Suprapubic skin (tissue), 4 donors: ENCODE measurements at places on chromosomes 6 and 20. TPM values are rescaled to one million over a fixed set of nuclear protein-coding genes. Genes with fewer than 3 reads are reported as not detected.

Gene SPATS1
- not detected for total RNA-seq

Gene GINM1
- 24.9 TPM for total RNA-seq

GRCh38 chr6:133085896-133086295, 155.3 kb upstream of the EYA4 start:
- DNase-seq, result no peak

DNA sequence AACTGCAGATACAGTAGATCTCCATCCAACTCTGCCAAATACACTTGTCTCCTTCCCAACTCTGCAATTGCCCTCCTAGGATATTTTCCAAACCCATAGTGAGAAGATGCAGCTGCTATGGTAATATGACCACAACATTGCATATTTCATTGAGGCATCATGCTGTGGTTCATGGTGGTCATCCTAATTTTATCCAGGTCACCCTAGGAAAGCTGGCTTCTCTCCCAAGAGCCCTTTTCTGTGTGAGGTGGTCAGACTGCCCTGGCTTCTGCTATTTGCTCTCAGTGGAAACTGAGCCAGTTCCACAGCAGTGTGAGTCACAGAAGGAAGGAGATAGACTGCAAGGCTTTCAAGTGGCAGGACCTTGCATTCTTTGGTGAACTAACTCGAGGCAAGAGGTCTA, 5.5 kb downstream of the OGFRL1 start:
- DNase-seq, result no peak

DNA sequence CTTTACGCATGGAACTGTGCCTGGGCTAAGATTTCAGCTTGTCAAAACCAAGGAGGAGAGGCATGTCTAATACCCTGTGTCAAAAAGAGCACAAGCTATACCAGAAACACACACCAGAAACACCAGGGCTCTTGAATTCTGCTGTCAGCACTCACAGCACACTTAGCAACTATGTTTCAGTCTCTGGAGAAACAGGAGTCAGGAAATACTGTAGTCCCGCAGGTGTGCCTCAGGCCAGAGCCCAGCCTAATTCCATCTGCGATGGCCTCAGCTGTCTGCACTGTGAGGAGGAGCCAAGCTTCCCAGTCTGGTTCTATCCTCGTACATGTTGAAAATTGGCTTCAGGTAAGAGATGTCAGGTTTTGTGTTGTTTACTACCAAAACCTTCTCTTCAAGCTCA, 31.6 kb downstream of the MTRES1 start:
- no peak for DNase-seq

Gene KIF6
- 1.1 TPM for total RNA-seq

Gene HLA-DRA
- 244 TPM for total RNA-seq

DNA sequence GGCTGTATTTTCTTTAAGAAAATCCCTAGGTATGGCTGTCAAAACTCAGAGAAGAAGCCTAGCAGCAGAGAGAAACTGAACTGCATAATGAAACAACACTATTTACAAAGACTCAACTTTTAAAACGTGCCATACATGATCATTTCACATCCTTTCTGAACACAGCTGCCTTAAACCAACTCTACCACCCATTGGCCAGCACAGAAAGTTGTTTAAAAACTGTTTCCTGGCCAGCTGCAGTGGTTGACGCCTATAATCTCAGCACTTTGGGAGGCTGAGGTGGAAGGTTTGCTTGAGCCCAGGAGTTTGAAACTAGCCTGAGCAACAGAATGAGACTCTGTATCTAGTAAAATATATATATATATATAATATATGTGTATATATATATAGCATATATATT, 336.4 kb upstream of the SOX4 start:
- no peak for DNase-seq

DNA sequence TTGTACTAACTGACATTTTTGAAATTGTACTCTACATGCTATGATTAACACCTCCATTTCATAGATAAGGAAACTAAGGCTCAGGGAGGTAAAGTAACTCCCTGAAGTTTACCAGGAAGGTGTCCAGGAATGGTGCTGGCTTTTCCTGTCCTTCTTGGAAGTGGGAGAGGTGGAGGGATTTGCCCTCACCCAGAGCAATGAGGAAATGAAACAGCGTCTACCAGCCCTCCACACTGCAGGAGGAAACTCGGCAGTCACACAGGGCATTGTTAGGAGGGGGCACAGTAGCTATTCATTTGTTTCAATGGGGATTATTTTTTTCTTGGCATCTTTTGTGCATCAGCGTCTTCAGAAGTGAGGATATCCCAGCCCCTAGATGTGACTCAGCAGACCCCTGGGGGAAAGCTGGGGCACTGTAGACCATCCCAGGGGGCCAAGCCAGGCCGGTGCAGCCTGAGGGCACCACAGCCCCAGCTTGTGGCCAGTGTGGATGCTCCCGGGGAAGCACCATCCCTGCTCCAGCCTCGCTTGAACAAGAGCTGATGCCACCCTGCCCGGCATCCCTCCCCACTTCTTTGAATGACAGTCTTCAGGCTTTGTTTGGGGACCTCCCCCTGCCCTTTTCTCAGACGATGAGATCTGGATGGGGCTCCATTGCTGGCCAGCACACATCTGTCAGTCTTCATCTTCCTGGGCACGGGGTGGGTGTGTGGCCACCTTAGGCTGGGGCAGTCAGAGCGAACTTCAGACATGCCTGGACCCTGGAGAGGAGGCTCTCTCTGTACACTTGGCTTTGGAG, 224.4 kb upstream of the PMEPA1 start:
- DNase-seq, result no peak

DNA sequence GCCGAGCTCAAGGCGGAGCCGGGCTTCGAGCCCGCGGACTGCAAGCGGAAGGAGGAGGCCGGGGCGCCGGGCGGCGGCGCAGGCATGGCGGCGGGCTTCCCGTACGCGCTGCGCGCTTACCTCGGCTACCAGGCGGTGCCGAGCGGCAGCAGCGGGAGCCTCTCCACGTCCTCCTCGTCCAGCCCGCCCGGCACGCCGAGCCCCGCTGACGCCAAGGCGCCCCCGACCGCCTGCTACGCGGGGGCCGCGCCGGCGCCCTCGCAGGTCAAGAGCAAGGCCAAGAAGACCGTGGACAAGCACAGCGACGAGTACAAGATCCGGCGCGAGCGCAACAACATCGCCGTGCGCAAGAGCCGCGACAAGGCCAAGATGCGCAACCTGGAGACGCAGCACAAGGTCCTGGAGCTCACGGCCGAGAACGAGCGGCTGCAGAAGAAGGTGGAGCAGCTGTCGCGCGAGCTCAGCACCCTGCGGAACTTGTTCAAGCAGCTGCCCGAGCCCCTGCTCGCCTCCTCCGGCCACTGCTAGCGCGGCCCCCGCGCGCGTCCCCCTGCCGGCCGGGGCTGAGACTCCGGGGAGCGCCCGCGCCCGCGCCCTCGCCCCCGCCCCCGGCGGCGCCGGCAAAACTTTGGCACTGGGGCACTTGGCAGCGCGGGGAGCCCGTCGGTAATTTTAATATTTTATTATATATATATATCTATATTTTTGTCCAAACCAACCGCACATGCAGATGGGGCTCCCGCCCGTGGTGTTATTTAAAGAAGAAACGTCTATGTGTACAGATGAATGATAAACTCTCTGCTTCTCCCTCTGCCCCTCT, 1.1 kb downstream of the CEBPB start:
- peak; percentile 83 for DNase-seq

GRCh38 chr6:145964948-145965366, 799 bp upstream of the SHPRH start:
- no peak for DNase-seq

Gene CALHM5
- total RNA-seq, result 5.9 TPM

GRCh38 chr6:117600008-117600743, 2.1 kb downstream of the GOPC start:
- DNase-seq, result no peak

DNA sequence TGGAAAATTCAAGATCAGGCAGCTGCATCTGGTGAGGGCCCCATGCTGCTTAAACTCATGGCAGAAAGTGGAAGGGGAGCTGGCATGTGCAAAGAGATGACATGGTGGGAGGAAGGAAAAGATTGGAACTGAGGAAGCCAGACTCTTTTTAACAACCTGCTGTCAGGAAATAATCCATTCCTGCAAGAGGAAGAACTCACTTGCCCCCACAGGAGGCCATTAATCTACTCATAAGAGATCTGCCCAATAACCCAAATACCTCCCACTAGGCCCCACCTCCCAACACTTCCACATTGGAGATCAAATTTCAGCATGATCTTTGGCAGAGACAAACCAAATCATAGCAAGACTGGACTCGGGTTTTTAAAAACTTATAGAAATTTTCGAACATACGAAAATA, 200.5 kb upstream of the KCNQ5 start:
- no peak for DNase-seq

GRCh38 chr6:91185072-91185471, 598.2 kb upstream of the MAP3K7 start:
- DNase-seq, result no peak

DNA sequence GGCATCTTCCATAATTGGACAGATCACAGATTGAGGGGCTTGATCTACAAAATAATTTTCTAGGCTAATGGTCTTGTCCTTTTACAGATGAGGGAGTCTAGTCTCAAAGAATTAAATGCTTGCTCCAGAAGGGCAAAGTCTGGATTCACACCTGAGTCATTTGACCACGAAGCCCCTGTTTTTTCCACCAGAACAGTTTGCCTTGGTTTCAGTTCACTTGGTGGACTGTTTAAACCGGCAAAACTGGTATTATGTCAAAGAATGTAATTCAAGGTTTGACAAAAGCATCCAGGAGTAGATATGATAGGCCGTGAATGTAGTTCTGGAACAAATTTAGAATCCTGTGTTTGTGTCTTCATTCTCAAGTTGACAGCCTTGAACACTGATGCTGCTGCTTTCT, 3.3 kb downstream of the MYO6 start:
- no peak for DNase-seq

Gene GJA10
- total RNA-seq, result not detected

Gene TPD52L1
- 199 TPM for total RNA-seq

- peak; percentile 97 for DNase-seq
These were observed at the start of gene TNFRSF21 for GRCh38 chr6:47309291-47310130. TNFRSF21 (minus strand) TSS chr6:47309905; CDS start chr6:47309511, 394 bp downstream.

Gene DACT2
- 19.9 TPM for total RNA-seq

Gene KCNQ5
- total RNA-seq, result not detected

DNA sequence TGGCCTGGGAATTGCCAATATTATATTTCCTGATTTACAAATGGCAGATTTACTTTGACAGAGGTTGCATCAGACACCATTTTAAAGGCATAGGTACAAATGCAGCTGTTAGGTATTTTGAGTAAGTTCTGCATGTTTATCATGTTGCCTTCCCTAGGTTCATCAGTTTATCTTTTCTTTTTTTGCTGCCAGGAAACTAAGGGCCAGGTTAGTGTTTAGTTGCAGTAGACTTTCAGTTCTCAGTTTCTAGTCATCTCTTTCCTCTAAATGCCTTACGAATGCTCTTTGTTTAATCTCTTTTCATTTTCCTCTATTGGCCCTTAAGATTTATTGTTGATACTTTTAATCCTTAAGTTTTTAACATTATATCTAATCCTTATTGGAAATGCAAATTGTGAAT, 129.9 kb downstream of the SMAP1 start:
- DNase-seq, result no peak

- no peak for DNase-seq
These were observed 16.4 kb downstream of the TRMT6 start for GRCh38 chr20:5933802-5934436.

Gene C20orf204
- 1.3 TPM for total RNA-seq
